HFFc6 (cell line): ENCODE measurements at places on chromosomes 7 and 10.
A peak's percentile ranks its signal among the peaks of the same experiment; 100 is the strongest.

DNA sequence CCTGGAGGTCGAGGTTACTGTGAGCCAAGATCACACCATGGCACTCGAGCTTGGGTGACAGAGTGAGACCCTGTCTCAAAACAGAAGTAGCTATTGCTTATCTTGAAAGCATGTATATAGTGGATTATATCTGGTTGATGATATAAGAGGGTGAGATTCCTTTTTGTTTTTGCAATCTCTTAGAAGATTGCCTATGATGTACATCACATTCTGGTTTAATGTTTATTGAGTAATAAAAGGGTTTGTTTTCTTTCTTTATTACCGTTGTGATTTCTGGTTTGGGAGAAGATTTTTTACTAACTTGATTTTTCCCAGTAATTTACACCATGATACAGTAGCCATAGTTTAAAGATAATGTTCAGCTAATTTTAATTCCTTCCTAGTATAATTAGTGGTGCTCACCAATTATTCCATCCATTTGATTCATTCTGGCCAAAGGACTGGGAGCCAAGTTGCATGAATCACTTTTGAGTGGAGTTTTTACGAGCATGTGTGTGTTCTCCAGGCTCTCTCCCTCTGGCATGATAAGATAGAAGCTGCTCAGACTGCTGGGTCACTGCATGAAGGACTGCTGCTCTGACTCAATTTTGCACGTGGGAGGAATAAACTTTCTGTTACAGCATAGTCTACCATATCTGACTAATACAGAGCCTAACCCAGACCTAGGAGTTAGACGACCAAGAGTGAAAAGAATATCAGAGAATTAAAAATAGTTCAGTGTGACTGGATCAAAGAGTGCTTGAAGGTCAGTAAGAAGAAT, 13.5 kb upstream of the TSPAN13 start:
- peak; percentile 99 for DNase-seq

DNA sequence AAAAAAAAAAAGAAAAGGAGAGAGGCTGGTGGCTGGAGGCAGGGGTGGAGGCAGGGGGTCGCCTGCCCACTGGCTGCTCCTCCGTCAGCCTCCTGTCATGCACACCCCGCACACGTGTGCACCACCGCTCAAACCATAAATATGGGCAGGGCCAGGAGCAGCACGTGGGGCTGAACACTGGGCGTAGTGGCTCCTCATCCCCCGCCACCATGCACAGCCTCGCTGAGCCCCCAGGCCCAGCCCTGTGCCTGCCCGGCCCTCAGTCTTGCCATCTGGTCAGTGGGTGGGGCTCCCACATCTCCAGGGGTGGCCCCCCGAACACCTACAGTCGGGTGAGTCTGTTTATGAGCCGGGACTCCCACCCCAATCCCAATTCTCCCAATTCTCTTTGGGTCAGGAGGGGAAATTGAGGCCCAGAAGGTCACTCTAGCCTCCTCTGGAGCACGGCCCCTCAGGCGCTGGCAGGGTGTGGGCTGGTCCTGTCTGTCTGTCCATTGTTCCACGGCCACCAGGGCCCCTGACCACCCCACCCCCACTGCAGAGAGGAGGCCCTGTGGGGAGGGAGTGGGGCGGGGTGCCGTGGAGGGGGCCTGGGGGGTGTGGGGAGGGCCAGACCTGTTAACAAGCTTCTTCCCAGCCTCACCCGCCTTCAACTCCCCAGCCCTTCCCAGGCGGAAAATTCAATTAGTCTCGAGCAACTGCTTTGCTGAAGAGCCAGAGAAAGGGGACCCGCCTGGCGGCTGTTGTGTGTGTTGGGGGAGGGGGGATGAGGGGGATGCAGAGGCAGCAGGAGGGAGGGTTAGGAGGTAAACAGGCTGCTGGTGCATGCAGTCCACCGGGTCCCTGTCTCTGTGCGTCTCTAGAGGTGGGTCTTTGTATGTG, 19.5 kb upstream of the GRIFIN start:
- no peak for DNase-seq

DNA sequence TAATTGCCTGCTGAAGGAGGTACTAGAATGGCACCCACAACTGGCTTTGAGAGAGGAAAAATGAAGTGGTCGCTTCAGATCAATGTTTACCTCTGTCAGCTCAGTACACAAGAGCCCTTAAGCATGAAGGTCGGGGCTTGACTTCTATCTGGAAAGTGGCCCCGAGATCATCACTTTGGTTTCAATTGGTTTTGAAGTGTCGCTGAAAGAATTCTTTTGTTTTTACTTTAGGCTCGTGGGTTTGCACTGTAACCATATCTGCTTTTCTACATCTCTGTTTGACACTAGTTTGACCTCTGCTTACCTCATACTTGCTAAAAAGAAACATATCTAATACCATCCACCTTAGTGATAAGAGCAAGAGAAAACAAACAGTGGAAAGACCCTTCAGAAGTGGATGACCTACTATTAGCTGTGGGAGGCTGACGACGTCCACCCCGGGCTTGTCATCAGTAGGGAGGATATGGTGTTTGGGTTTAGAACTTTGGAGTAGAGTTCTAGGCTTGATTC, 361.8 kb downstream of the GATA3 start:
- no peak for DNase-seq

- DNase-seq = no peak
Observed at GRCh38 chr10:124498056-124498455, 36.4 kb downstream of the LHPP start.

- DNase-seq = no peak
Observed at GRCh38 chr7:125661677-125662076, 732.1 kb upstream of the POT1 start.

GRCh38 chr7:20280475-20281351, 50.0 kb upstream of the ITGB8 start:
- DNase-seq = peak; percentile 32

- no peak for DNase-seq
Observed at GRCh38 chr10:117610321-117610720, 67.8 kb downstream of the EMX2 start.

DNA sequence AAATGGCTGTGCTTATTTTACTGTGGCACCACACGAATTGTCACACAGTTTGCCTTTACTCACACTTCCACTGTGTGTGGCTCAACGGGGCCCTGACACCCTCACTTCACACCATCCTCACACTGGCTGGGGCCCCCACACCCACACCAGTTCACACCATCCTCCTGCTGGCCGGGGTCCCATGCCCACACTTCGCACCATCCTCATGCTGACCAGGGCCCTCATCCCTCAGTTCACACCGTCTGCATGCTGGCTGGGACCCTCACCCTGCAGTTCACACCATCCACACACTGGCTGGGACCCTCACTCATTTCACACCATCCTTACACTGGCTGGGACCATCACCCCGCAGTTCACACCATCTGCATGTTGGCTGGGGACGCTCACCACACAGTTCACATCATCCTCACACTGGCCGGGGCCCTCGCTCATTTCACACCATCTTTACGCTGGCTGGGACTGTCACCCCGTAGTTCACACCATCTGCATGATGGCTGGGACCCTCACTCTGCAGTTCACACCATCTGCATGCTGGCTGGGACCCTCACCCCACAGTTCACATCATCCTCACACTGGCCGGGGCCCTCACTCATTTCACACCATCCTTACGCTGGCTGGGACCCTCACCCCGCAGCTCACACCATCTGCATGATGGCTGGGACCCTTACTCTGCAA, 36.0 kb downstream of the BRI3 start:
- no peak for DNase-seq

GRCh38 chr7:105352901-105353668, 35.6 kb downstream of the SRPK2 start:
- no peak for DNase-seq

DNA sequence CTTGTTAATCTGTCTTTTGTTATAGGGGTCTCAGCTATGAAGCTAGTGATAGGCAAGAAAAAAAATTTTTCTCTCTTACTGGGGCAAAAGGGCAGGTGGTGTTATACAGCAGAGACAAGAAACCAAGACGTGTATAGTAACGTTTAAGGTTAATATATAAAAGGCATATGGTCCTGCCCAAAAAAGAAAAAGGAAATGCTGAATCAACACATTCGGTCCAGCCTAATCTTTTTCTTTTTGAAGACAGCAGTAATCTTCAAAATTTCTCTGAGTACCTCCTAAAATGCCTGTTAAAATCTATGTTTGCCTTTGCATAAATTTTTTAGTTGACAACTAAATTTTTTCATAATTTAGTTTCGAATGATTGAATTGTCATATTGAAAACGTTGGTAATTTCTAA, 54.5 kb downstream of the P4HA1 start:
- DNase-seq = no peak

- no peak for DNase-seq
Observed at GRCh38 chr10:103470761-103471653, 8.0 kb downstream of the CALHM3 start.

DNA sequence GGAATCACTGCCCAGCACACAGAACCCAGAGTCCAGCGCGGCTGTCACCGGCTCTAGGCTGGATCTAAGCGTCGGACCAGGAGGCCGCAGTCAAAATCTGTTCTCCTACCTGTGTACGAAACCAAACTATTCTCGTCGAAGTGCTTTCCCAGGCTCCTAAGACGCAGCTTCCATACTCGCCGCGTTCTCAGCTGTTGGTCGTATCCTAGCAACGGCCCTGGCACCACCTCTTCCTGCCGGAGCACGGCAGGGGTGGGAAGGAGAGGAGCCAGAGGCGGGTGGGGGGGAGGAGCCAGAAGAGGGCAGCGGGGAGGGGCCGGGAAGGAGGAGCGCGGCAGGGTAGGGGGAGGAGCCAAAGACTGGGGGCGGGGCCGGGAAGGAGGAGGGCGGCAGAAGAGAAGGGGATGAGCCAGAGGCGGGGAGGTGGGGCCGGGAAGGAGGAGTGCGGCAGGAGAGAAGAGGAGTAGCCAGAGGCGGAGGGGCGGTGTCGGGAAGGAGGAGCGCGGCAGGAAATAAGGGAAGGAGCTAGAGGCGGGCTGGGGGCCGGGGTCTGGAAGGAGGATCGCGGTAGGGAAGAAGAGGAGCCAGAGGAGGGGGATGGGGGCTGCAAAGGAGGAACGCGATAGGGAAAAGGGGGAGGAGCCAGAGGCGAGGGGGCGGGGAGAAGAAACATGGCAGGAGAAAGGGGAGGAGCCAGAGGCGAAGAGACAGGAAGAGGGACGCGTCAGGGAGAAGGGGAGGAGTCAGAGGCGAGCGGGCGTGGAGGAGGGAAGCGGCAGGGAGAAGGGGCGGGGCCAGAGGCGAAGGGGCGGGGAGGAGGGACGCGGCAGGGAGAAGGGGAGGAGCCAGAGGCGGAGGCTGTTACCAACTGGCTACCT, at the start of gene IQUB:
Gene IQUB, minus strand, starts transcription at position 213 of the 878 bp plus-strand sequence. CDS start 22,255 bp downstream, outside the sequence.
- DNase-seq = peak; percentile 94

DNA sequence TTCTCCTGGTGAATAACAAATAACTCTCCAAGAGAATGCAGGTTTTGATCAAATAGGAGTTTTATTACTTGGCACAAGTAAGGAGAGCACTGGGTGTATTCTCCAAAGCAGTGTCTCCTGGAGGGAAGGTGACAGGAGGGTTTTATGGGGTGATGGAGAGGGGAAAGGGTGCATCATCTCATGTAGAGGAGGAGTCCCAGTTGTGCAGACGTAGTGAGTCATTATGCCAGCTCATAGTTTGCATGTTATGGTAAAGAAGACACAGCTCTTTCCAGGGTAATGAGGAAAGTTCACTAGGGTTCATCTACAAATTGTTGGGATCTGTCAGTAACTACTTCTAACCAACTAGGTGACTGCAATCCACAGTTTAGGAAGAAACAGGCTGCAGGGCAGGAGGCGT, 347.9 kb upstream of the MEOX2 start:
- DNase-seq = peak; percentile 72

GRCh38 chr10:86968994-86969355, 693 bp downstream of the ADIRF start:
- DNase-seq = no peak

DNA sequence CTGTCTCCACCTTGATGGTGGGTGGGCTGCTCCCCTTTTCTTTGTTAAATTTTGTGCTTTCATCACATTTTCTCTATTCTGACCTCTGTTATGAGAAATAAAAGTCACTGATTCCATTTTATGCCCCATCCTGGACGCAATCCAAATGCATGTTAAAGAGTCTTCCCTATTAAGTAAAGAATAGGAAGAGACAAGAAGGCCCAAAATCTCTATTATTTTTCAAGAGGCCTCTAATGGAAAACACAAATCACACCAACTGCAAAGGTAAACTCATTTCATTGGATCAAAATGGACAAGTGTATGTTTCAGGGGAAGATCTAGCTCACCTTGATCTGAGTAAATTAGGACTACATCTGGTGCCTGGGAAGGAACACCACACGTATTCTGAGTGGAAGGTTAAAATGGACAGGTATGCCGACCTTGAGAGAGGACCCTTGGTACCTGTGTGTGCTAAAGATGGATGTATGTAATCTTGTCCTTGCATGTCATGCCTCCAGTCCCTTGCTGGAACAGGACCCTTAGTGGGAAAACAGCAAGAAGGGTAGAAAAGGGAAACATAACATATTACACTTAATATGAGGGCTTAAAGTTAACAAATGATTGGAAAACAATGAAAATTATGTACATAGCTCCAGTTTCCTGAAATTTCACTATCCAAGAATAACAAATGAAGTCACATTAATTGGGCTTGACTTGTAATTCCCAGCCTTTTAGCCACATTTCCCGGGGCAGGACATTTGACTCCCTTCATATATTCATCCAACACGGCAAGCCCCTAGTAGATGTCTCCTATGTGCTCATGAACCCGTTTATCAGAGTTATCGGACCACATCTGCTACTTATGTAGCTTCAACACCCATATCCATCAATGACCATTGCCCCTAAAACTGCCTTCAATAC, 7.6 kb downstream of the IFIT2 start:
- no peak for DNase-seq

DNA sequence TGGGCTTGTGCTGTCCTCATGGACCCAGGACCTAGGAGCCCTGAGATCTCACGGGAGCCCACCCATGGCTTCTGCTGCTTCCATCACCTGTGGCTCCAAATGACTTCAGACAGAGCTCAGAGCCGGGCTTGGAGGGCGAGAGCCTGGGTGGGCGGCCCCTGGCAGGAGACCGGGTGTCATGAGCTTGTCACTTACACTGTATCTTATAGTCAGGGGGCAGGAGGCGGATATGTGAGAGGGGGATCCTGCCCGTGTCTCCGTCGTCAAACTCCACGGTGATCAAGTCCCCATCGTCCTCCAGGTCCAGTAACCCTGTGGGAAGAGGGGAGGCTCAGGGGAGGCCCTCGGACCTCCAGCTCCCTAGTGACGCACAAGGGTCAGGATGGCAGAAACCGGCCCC, 33.0 kb downstream of the SLC29A4 start:
- DNase-seq = no peak

- no peak for DNase-seq
Observed at GRCh38 chr10:34399013-34399412, 416.1 kb downstream of the PARD3 start.

GRCh38 chr10:101234333-101234732, 5.1 kb upstream of the LBX1 start:
- DNase-seq = no peak

DNA sequence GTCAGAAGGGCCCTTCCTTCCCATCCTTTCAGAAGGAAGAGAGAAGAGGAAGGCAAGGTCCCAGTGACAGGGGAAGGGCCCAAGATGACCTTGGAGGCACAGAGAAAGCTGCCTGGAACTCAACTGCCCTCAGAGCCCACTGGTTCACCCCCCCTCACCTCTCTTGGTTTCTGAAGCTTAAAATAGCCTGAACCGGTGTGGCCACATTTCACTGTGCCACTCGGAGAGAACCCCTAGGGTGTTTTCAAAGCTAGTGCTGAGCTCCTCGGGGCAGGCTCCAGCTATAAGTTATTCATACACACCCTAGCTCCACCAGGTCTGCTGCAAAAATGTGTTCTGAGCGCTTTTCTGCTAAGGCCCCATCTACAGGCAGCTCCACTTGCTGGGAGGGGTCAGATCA, 60.9 kb upstream of the ADRB1 start:
- no peak for DNase-seq
